ENCODE measurements at places on chromosomes 1 and 21.

DNA sequence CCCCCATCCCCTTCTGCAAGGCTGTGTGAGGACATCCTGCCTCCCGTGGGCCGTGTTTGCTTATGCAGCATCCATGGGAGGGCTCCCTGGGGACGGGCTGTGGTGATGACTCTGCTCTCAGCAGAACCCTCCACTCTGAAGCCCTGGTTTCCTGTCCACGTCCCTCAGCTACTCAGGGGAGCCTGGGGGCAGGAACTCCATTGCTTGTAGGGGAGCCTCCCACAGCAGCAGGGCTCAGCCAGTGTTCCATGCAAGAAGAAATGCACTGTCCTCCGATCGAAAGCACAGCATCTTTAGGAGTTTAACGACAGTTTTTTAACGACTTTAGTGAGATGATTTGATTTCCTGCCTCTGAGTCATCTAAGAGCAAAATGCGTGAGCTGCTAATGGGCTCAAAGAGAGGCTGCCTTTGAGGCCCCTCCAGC is 8.3 kb upstream of the KCNAB2 start:
- no peak for DNase-seq

DNA sequence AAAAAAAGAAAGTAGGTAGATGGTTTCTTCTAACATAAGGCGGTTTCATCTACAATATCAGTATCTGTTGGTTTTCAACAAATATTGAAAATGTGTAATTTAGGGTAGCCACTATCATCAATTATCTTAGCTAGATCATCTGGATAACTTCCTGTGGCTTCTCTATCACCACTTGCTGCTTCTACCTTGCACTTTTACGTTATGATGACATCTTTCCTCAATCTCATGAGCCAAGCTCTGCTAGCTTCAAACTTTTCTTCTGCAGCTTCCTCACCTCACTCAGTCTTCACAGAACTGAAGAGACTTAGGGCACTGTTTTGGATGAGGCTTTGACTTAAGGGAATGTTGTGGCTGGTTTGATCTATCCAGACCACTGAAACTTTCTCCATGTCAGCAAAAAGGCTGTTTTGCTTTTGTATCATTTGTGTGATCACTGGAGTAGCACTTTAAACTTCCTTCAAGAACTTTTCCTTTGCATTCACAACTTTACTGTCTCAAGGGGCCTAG is 144.9 kb upstream of the HP1BP3 start:
- DNase-seq = no peak

DNA sequence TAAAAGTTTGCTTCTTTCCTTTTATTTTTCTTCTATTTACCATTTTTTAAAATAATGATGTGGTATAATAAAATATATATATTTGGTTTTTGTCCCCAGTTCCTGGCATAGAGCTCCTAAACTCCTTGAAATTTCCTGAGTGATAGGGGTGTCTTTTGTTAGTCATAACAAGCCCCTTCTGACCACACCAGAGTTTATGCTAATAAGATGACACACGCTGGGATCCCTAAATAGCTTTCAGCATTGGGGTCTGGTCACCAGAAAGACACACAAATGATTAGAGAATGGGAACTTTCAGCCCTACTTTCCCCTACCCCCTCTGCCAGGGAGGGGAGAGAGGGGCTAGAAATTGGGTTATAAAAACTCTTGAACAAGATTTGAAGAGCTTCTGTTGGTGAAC is 56.2 kb downstream of the COL24A1 start:
- no peak for DNase-seq

GRCh38 chr1:220093361-220094015 is 444 bp upstream of the IARS2 start:
- DNase-seq = no peak

GRCh38 chr1:162360874-162361260 is 15.8 kb downstream of the SPATA46 start:
- DNase-seq = no peak

DNA sequence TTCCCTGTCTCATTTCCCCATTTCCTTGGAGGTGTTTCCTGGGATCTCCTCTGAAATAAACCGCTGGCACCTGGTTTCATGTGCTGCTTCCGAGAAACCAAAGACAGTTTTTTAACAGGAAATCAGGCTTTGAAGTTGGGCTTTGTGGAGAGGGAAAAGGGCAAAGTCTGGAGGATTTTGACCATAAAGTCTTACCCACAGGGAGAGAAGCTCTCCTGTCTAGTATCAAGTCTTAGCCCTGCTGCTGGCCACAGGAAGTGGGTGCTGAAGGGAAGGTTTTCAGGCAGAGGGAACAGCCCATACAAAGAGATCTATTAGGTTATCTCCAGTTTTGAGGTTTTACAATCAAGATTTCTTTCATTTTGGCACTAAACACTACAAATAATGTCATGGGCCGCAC is 29.3 kb downstream of the SLC5A9 start:
- no peak for DNase-seq

GRCh38 chr1:201349092-201349491 is 28.4 kb downstream of the TNNT2 start:
- DNase-seq = no peak

- no peak for DNase-seq
Observed at GRCh38 chr1:5746611-5747425, 245.4 kb downstream of the NPHP4 start.

GRCh38 chr1:67609577-67610341 is 75.2 kb upstream of the GADD45A start:
- DNase-seq = no peak

GRCh38 chr1:58857680-58858673 is 74.1 kb upstream of the JUN start:
- peak; percentile 3 for DNase-seq

DNA sequence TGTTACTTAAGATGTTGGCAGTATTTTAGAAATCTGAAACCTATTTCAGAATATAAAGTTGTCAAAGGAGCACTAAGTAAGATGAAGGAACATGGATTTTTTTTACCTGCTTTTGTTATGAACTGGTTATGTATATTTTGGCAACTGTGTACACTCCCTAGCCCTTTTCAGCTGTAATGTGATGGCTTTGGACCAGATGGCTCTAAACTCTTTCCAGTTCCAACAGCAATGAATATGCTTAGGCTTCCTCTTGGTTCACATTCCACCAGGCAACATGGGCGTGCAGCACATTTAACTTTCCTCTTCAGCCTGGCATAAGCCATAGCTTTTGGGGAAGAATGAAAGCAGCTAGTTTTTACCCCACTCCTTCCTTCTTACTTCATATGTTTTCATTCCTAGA is 95.6 kb upstream of the ADAMTS5 start:
- DNase-seq = no peak

DNA sequence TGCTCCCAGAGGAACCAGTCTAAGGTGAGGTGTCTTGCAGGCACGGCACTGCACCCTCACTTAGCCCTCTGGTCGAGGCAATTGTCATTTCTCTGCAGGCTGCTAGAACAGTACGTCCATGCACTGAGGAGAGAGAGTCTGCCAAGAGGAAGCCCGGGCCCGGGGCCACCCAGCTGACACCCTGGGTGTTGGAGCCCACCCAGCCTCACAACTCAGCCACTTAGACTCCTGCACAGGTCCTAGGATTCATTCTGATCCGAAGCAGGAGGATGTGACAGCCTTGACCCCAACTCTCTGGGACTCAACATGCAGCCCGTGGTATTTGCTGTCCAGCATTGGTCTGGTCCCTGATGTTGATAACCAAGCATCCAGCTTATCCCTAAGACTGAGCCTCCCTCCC is 111.9 kb downstream of the ADSS2 start:
- no peak for DNase-seq

DNA sequence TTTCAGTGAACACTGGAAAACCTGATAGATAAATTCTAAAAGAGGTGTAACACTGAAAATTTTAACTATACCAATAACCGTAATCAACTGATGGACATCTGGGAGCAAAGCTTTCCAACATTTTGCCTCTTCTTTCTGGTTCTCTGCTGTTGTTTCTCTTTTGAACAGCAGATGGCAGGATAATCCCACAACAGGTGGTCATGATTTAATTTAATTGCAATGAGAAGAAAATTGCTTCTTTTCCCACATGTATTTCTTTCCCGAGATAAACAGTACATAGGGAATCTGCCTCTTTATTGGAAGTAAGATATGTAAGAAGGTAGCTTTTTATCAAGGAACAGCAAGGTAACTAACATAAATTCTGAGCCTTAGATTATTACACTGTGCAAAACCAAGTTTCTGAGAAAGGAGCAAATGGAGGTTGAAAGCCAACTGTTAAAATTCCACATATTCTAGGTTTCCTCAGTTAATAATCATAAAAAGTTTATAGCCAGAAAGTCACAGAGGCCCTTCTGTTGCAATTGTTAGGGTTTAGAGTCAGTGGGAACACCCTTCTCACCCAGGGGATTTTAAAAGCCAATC is 72.9 kb downstream of the RPS6KA1 start:
- no peak for DNase-seq

DNA sequence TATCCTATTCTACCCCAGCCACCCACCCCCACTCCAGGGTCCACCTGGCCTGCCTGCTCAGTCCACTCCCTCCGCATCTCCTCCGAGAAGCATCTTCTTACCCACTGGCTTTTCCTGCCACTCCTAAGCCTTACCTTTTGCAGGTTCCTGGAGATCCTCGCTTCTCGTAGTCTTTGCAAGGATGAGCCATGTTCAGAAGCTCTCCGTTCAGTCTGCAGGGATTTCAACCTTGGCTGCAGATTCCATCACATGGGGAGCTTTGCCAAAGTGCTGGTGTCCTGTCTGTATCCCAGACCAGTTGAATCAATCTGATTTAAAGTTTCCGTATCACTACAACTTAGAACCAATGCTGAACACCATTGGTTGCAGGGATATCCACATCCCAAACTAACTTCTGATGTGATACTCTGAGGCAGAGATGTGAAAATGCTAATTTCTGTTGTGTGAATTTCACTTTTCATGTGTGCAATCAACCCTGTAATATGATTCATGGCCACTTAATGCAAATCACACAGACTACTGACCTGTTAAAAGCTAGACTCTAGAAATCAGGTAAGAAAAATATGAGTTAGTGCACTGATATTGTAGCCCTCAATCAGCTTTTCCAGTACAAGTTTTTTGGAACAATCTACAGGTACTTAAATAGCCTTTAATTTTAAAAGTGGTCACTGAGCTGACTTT is 61.9 kb downstream of the CAPN2 start:
- no peak for DNase-seq

- no peak for DNase-seq
Observed at GRCh38 chr1:60173729-60174505, 100.3 kb upstream of the C1orf87 start.

GRCh38 chr1:89087241-89087640 is 22.2 kb upstream of the GBP1 start:
- no peak for DNase-seq

GRCh38 chr1:74431531-74431930 is 80.9 kb downstream of the LRRC53 start:
- DNase-seq = no peak

DNA sequence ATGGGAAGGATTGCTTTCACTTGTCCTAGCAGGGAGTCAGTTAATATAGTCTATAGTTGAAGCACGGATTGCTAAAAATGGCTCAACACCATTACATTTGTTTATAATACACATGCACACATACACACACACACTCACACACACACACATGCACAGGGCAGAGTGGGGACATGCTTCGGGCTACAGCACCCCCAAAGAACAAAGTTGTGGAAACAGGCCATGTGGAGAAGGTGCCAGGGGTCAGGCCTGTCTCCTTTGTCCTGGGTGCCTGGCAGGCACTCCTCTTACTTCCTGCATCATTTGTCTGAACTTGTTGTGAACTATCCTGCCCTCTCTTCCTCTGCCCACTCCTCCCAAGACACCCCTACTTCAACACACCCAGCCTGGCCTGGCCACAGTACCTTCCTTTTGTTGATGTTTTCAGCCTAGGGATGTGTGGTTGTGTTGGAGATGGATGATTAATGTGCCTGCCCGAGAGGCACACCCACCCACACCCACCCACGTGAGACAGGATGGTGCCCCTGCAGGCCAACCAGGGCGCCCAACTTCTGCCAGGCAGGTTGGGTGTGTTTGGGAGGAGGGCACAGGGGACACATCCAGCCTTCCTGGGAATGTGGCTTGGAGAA is 17.5 kb downstream of the RASSF5 start:
- no peak for DNase-seq

DNA sequence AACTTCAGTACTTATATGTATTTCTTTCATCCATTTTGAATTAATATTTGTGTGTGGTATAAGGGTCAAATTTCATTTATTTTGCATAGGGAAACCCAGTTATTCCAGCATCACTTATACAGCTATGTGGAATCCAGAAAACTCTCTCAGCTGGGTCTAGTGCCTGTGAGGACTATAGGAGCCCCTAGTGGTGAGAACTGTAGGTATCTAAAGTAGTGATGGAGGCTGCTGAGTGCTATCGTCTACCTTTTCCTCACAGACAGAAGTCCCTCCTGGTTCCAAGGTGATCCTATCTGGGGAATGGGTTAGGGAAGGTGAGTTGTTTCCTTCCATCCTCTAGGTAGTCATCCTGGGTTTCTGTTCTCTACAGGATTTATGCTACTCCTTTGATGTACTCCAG is 352.0 kb upstream of the C1orf87 start:
- DNase-seq = no peak

GRCh38 chr21:29174607-29175013 is 44.2 kb downstream of the MAP3K7CL start:
- DNase-seq = no peak

- no peak for DNase-seq
Observed at GRCh38 chr1:5566924-5567323, 425.3 kb downstream of the NPHP4 start.

DNA sequence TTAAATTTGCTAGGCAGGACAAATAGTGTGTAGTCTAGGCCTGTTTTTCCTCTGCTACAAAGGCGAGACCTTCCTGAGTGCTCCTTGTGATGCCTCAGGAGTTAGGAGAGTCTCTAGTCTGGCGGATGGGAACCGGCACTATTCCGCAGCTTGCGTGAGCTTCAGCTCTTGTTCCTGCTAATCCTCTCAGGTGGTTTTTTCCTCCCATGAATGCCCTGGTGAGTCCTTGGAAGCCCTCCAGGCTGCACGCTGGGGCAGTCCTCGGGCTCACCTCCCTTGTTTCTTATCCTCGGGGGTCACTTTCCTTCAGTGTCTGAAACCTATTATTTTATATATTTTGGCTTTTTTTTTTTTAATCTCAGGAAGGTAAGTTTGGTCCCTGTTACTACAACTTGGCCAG is 28.2 kb downstream of the UTS2 start:
- DNase-seq = no peak

DNA sequence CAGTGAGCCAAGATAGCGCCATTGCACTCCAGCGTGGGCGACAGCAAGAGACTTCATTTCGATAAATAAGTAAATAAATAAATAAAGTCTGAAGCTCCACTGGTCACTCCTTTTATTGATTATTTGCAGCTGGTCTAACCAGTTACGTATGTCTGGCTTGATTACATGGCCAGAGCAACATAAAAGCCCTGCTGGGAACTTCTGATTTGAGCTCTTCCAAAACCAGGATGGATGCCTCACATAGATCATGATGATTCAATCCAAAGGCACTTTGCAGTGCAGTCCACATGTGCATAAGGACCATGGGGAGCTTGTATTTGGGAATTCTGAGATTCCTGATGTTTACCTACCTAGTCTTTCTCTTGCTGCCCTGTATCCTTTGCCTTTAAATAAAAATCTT is 24.0 kb downstream of the NSUN4 start:
- no peak for DNase-seq

- DNase-seq = no peak
Observed at GRCh38 chr1:185646202-185646683, 87.9 kb upstream of the HMCN1 start.

- no peak for DNase-seq
Observed at GRCh38 chr1:74693473-74693872, 19.9 kb upstream of the ERICH3 start.

All from stimulated activated CD4-positive, alpha-beta T cell treated with anti-CD3 and anti-CD28 coated beads, TNF-alpha, amount 100 ng/mL, for 48 hours (primary cell).